ENCODE measurements at places on chromosomes 12 and 14.

- peak; percentile 72 for DNase-seq
Observed at GRCh38 chr14:61584331-61584741, 111.0 kb upstream of the HIF1A start.

DNA sequence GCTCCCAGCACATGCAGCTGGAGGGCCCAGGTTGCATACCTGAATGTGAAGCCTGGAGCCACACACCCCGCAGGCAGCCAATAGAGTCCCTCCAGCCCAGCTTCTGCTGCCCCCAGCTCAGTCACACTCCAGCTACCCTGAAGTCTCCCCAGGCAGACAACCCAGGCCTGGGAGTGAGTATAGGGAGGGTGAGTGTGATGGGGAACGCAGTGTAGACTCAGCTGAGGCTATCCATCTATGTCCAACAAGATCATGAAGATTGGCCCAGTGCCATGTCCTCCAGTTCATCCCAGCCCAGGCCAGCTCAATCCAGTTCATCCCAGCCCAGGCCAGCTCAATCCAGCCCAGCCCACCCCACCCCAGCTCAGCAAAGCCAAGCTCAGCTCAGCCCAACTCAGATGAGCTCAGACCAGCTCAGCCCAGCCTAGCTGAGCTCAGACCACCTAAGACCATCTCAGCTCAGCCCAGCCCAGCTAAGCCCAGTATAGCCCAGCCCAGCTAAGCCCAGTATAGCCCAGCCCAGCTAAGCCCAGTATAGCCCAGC, 330.4 kb downstream of the TMEM121 start:
- DNase-seq: no peak

DNA sequence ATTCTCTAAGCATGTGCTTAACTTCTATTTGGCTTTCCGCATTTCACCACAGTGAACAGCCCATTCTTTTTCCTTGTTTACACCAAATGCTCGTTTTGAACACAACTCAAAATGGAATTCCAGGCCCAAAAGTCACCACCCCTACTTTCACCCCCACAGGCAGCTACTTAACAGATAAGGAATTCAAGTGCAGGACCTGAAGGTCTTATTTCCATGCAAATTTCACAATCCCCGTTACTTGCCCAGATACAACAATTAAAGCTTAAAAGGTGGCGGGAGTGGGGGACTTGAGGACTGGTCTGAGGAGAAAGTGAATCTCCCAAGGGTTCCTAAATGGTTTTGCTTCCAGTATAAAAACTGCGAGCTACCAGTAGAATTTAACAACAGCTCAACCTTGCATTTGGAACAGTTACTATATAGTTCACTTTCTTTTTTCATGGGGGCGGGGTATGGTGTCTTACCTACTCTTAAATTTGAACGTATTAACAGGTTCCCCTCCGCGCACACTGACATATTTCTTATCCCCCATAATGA, 3.7 kb downstream of the USP44 start:
- DNase-seq: peak; percentile 78

- DNase-seq: no peak
Observed at GRCh38 chr12:121908702-121909101, 9.7 kb upstream of the CFAP251 start.

- no peak for DNase-seq
Observed at GRCh38 chr14:56933446-56933845, 123.2 kb upstream of the OTX2 start.

DNA sequence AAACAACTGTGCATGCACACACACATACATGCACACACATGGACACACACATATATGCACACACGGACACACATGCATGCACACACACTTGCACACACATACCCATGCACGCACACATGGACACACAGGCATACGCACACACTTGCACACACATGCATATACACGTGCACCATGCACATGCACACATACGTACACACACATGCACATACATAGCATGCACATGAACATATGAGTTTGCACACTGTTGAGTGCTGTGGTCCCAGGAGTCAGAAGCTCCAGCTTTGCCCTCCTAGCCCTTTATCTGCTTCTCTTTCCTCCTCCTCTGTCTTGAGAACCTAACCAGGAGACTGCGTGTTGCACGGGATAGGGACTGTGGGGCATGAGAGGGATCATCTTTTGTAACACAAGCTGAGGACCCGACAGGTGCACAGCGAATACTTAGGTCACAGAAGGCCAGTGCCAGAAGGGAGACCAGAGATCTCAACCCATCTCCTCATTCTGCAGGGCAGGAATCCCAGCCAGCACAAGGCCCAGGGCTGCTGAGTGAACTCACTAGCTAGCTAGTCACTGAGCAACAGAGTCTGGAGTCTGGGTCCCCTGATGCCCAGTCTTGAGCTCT, 3.5 kb upstream of the LRTM2 start:
- DNase-seq: no peak

- peak; percentile 65 for DNase-seq
Observed at GRCh38 chr12:47604221-47604873, 101.5 kb downstream of the RPAP3 start.

- DNase-seq: peak; percentile 12
Observed at GRCh38 chr14:98293576-98293975, 978.4 kb downstream of the BCL11B start.

DNA sequence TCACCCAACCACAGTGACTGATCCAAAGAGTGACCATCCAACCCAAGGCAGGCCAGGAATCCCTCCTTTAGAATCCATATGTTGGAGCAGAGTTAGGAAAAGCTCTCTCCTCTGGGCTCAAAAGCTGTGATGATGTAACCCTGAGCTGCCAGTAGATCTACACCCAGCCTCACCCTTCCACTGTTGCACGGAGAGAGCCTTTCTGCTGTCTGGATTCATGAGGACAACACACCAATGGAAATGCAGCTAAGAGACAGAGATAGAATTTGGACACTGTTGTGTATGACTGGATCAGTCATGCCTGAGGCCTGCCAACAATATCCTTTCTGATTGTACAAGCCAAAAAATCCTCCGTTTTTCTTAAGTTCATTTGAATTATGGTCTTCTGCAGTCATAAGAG, 4.4 kb upstream of the OR6J1 start:
- peak; percentile 86 for DNase-seq

DNA sequence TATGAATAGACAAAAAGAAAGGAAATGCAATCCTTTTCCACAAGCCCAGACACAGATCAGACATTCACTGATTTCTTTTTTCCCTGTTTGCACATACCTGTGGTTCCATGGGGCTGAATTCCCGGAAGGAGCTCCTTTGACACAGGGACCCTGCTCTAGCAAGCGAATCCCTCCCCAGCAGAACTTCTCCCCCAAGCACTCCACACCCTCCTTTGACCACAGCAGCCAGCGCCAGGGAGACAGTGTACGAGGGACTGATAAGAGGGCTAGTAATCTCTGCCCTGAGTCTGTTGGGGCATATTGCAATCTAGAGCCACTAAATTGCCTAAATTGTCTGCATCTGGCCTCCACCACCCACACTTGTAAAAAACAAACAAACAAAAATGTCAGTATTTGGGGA, 83.4 kb upstream of the NTF3 start:
- DNase-seq: no peak

DNA sequence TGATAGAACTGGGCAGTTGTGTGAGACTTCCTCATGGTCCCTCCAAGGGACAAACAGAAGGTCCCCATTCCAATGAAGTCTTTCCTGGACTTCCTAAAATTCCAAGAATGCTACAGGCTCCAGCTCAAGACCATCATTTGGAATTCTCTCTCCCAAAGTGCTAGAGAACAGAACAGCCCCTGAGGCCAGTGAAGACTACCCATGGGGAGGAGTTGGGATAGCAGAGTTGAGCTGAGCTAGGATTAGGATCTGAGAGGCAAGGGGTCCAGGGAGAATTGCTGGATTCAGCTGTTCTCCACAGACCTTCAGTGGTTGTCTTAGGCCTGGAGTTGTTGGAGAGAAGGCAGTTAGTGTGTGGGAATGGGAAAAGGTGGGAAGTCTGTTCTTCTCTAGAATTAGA, 10.8 kb downstream of the KRT1 start:
- no peak for DNase-seq
